ENCODE measurements at places on chromosomes 1 and 21.
A peak's percentile ranks its signal among the peaks of the same experiment; 100 is the strongest.

GRCh38 chr1:16451841-16452528 lies 11.5 kb downstream of the NECAP2 start:
- no peak for DNase-seq

DNA sequence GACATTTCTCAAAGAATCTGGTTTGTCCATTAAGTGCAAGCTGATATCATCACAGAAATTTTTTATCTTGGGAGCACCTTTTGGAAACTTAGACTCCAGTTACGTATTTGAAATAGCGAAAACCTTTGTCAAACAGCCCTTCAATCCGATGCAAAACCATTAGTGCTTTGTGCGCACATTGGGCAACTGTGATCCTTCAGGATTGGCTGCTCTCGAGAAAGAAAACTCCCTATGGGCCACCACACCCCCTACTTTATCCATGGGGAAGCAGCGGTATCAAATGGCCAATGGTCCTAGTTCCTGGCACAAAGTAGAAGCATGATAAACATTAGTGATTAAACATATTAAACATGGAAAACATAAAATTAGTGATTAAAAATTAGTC lies 16.0 kb upstream of the CD55 start:
- no peak for DNase-seq

GRCh38 chr1:207156095-207156494 lies 52.1 kb downstream of the C4BPA start:
- no peak for DNase-seq

GRCh38 chr1:79089946-79090345 lies 83.4 kb upstream of the ADGRL4 start:
- DNase-seq, result no peak

- no peak for DNase-seq
Observed at GRCh38 chr1:179083533-179083932, 1.7 kb downstream of the TOR3A start.

DNA sequence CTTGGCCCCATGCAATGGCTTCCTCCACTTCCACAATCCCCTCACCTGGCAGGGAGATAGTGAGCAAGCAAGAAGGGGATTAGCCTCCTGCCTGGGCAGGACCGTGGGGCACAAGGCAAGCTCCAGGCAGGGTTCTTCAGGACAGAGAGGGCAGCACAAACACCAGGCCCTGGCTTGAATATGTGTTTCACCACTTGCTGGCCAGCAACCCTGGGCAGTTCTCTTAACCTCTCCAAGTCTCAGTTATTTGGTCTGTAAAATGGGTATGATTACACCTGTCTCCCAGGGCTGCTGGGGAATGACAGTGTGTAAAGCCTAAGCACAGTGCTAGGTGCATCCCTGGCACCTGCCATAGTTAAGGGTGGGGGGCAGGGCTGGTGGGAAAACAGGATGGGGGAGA lies 31.9 kb downstream of the H3-3A start:
- DNase-seq, result no peak

DNA sequence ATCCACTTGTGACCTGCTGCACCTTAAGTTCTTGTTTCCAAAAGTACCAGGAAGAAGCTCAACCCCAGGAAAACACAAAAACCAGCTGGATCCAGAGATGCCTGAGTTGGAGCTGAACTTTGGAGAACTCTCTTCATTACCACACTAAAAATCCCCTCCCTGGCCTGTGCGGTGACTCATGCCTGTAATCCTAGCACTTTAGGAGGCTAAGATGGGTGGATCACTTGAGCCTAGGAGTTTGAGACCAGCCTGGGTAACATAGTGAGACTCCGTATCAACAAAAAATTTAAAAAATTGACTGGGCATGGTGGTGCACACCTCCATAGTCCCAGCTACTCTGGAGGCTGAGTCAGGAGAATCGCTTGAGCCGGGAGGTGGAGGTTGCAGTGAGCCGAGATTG lies 6.2 kb downstream of the MAP1LC3C start:
- DNase-seq, result no peak

DNA sequence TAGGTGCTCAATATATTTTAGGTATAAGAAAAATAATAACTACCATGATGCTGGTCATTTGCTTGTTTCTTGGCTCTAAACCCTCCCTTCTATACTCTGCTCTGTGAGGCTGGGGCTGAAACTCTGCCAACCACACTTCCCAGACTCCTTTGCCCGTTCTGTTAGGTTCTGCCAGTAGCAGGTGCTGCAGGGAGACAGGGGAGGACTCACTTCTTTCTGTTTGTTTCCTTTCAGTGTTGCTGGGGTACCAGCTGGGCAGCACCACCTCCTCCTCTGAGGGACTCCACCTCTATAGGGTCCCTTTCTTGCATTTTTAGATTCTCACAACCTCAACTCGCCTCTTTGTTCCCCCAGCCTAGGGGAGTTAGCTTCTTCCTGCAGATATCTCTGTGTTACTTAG lies 17.0 kb upstream of the SH2D2A start:
- no peak for DNase-seq

DNA sequence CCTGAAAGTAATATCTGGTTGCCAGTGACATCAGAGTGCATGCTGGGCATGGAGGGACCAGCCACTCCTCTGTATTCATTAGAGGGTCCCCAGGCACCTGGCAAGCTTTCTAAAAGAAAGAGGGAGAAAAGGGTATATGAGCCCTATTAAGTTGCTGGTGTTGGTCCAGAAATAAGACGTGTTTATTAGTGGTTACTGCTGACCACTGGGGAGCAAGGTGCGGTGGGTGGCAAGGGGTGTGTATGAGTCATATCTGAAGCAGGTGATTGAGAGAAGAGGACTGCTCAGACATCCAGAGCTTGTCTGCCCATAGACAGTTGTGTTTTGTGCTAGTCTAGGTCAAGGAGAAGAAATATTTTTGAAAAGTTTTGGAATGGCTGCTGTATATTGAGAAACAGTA lies 298.1 kb downstream of the TM2D1 start:
- DNase-seq, result no peak

DNA sequence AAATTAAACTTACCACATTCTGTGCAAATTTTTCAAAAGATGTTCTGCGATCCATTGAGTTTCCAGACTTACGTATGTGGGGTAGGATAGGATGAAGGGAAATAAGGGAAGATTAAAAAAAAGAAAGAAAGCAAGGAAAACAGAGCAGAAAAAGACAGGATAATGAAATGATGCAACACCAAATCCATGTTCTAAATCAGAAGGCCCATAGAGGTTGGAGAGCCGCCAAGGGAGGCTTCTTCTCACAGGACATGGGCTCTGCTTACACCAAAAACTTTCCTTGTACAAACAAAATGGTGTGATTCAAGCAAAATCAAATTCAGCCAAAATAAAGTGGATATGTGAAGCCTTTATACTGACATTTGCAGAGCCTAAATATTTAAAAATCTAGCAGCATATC lies 189.5 kb upstream of the GREM2 start:
- DNase-seq, result no peak

DNA sequence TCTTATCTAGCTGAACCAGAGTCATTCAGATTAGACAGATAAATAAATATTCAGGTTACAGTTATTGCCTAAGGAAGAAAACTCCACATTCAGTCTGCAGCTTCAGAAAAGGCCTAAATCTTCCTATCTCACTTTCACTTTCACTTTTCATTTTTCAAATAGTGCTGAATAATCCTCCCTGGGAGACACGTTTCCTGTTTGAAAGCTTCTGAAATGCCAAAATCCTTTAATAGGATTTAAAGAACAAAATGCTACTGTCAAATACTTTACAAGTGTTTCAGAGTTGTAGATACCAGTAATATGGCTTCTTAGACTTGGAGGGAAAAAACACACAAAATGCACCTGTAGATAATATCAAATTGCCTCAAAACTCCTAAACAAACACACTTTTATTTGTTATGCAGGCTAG lies 3.9 kb downstream of the PSMB2 start:
- DNase-seq, result peak; percentile 87

GRCh38 chr1:31605908-31606427 lies 11.5 kb upstream of the HCRTR1 start:
- DNase-seq, result no peak

GRCh38 chr1:15676010-15676409 lies 8.1 kb upstream of the PLEKHM2 start:
- no peak for DNase-seq

- no peak for DNase-seq
Observed at GRCh38 chr1:231059566-231060193, 19.6 kb upstream of the FAM89A start.

- DNase-seq, result no peak
Observed at GRCh38 chr21:45586289-45586858, 44.1 kb upstream of the SLC19A1 start.

GRCh38 chr1:160868141-160868540 lies 5.5 kb upstream of the CD244 start:
- DNase-seq, result no peak

DNA sequence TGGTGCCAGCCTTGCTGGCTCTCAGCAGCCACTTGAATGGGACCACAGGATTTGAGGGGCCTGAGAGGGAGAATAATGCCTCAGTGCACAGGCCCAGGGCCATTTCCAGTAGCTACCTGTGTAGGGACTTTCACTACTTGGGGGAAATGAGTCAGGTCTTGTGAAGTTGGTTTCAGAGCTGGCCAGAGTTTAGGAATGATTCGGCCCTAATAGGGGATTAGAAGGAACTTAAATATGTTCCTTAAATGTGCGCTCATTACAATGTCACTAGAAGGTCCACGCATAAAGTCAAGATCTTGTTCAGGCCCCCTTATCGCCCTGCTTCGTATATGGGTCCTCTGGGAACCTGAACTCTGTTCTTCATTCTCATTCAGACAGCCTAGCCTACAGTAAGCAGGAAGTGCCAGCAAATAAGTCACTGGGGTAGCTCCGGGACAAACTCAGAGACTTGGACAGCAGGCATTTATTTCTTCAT lies 5.6 kb upstream of the AKR1A1 start:
- DNase-seq, result no peak

GRCh38 chr1:212254853-212255363 lies 30.3 kb upstream of the PPP2R5A start:
- no peak for DNase-seq

DNA sequence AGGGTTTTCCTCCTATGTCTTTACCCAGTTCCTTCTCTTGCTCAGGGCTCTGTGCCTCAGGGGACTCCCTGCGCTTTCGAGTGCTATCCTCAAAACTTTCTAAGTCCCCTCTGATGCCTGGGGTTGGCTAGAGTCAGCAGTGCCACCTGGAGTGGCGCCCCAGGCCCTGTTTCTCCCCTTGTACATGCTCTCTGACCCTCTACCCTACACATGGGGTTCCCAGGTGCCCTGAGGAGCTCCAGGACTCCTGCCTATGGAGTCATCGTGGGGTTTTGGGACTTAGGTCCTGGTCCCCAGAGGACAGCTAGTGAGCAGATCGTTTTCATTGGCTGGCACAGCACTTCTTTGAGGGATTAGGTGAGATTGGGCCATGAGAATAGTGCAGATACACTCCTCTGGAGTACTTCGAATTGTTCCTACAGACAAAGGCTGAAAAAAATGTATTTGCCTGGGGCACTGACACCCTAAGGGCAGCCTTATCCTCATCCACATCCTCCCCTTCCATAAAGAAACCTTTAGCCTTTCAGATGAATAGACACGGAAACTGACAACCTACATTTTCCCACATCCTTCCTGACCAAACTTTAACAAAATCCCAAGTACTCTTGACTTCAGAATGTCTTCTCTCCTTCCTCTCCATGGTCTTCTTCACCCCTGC lies 41.5 kb downstream of the LGR6 start:
- no peak for DNase-seq

DNA sequence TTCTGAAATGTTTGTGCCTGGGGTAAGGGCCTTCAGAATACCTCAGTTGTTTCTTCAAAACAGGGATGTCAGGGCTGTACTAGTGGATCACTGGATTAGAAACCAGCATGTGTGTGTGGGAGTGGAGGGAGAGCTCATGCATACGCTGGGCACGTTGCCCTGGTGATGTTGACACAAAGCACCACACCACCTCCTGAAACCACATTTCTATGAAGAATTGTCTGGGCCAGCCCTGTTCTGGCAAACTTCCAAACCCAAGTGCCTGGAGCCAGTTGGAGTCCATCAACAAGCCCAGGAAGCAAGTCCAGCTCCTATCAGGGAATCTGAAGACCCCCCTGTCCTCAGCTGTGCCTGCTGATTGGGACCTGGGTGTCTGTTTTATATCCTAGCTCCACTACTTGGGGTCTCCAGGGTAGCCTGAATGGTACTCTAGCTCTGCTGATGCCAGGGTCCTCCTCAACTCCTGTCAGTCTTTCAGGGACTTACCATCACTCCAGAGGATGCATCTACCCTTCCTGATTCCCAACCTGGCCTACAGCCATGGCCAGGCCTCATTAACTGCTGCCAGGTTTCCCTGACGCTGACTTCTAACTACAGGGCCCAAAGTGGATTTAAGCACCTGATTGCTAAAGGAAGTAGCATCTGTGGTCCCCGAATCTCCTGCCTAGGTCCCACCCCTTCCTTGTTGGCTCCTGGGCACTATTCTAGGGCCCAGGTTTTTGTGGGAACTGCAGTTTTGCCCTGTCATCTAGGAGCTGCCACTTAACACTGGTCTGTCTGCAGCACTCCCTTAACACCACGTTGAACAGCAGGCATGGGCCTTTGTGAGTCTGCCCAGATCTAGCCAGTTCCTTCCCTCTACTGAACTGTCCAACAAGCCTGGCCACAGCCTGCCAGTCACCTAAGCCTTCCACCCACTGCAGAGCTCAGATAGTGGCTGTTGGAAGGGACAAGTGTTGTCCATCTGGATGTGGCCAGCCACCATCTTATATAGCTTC lies 45.5 kb downstream of the LPAR3 start:
- peak; percentile 85 for DNase-seq

DNA sequence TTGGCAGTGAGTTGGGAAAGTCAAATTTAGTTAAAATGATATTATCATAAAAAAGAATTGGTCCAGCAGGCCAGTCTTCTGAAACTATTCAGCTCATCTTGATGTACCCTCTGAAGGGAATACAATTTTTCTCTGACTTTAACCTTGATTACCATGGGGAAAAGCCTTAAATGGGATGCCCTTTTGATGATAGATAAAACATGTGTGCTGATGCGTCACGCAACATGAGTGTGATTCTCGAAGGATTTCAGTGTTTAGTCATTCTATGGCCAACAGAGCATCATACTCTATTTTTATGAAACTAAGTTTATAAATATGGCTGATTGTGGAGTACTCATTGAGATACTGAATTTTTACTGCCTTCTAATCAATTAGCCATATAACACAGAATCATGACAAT lies 171.5 kb downstream of the ZNF281 start:
- DNase-seq, result no peak

- DNase-seq, result no peak
Observed at GRCh38 chr1:11168731-11169130, 20.4 kb upstream of the ANGPTL7 start.

DNA sequence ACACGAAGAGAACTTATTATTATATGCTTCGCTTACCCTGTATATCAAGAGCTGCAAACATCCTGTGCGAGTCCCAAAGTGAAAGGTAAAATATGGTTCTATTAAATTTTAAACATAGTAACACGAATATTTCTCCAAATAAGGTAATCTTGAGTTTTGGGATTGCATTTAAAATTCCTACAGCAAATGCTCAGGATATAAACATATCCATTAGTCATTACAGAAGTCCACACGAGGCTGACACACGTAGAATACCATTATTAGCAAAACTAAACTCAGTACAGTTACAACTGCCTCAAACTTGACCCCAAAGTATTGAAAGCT lies 282 bp upstream of the LYPLAL1 start:
- DNase-seq, result no peak

- no peak for DNase-seq
Observed at GRCh38 chr1:62953633-62954032, 169.7 kb downstream of the ATG4C start.
